Activated T-cell treated with anti-CD3 and anti-CD28 coated beads, Interleukin-2, amount 50 U/mL, for 4 hours (primary cell): ENCODE measurements at places on chromosomes 16 and 17. TPM values are rescaled to one million over a fixed set of nuclear protein-coding genes. Genes with fewer than 3 reads are reported as not detected.

- DNase-seq, result no peak
Measured at GRCh38 chr17:21212826-21213637, 929 bp downstream of the TMEM11 start.

- no peak for DNase-seq
Measured at GRCh38 chr17:40958086-40958953, 8.4 kb downstream of the KRT39 start.

DNA sequence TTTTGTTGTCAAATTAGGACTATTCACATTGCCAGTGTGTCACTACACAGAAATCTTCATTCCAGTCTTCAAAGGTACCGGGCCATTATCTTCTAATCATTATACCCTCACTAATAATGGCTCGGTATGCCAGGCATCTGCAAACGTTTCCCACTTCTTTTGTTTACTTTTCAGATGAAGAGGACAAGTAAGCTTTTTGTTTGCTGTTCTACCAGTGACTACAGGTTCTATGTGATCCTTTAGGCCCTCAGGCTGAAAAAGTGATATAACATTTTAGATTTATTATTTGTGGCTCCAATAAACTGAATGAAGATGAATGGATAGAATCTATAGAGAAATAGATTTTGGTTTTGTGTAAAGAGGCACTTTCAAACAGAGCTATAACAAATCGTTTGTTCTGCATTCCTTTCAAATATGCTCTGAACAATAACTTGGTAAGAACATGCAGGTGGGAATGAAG, 403 bp upstream of the KRTAP3-1 start:
- no peak for DNase-seq

DNA sequence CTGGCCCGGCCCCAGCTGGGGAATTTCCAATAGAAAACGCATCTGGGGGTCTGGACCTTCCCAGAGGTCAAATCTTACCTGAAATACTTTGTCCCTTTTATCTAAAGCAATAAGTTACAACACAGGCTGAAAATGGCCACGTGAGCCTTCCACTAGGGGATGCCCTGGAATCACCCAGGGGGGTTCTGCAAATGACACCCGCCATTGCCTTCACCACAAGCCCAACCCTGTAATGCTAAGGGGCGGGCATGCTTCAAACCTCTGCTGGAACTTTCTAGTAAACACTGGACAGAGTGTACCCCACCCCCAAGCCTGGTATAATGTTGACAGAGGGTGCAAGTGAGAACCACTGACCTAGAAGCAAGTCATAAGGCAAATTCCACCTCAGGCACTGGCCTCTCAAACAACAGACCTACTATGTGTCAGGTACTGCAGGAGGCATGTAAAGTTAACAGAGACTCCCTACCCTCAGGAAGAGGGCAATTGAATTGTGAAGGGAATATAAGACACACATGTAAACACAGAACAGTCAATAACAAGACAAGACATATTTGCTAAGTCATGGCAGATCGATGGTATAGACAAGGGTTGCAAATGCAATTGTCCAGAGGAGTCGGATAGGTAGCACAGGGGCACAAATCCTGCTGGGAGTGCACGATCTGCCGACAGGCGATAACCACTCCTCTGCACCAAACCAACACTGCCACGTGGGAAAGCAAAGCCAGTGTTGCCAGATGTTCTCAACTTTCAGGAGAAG, 59.0 kb downstream of the ARHGAP17 start:
- no peak for DNase-seq

DNA sequence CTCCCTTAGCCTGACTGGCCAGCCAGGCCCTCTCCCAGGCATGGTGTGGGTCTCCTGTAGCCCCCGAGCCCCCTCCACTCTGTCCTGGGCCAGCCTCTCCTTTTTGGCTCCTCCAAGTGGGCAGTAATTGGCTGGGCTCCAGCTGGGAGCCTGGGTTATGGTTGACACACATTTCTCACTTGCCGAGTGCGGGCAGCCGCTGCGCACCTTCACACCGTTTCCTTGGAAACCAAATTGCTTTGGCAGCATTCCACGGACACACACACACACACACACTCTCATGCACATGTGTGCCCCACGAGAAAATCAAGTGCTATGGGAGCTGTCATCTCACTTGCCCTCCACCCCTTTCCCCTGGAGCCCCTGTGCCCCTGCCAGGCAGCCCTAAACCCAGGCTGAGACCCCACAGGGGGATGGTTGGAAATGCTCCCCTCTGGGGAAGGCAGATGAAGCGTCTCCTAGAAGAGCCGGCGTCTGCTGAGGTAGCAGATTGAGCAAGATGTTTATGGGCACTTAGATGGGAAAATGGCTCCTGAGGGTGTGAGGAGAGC, 402.7 kb upstream of the TNRC6C start:
- DNase-seq, result no peak

- no peak for DNase-seq
Measured at GRCh38 chr17:44898768-44899073, 524 bp downstream of the EFTUD2 start.

DNA sequence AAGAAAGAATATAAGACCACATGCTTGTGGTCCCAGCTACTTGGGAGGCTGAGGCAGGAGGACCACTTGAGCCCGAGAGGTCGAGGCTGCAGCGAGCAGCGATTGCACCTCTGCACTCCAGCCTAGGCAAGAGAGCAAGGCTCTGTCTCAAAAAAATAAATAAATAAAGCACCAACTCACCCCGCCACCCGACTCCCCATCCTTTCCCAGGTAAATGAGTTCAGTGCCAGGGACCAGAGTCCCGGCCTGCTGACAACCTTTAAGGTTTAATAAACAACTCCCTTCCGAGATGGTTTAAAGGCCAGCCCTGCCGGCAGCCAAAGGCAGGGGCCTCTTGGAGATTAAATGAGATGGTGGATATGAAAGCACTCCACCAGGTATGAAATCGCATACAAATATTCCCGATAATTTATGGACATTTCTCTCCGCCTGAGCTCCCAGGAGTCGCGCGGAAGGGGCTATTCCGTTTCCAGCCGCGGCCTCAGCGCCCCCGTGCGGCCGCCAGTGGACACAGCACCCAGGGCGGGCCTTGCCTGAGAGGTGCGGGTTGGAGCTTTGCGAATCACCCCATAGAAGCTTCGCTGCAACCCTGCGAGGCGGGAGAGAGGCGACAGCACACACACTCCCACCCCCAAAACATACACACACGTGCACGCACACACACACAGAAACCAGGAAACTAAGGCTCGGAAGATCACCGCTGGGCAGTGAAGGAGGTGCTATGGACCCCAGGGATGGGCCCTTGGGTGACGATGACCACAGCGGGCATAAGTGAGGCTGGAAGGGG, 4.0 kb upstream of the RPL38 start:
- peak; percentile 58 for DNase-seq

GRCh38 chr16:2040787-2041522, 6.7 kb downstream of the NTHL1 start:
- DNase-seq, result no peak

- no peak for DNase-seq
Measured at GRCh38 chr17:4497101-4497824, 1.4 kb upstream of the SPNS2 start.

GRCh38 chr16:10566613-10567012, 13.8 kb downstream of the EMP2 start:
- no peak for DNase-seq

DNA sequence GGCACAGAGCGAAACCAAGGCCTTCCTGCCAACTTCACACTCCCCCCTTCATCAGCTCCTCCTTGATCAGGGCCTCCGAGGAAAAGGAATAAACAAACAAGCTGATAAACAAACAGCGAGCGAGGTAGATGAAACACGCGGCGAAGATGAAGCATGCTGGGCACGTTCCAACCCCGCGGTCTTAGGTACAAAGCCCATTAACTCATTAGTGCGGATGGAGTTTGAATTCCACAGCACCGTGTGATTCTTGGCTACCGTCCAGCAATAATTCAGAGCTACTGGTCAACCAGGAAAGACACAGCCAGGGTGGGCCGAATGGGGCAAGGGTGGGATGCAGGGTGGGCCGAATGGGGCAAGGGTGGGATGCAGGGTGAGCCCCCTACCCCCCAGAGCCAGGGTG, 67.3 kb downstream of the RBFOX3 start:
- DNase-seq, result no peak

DNA sequence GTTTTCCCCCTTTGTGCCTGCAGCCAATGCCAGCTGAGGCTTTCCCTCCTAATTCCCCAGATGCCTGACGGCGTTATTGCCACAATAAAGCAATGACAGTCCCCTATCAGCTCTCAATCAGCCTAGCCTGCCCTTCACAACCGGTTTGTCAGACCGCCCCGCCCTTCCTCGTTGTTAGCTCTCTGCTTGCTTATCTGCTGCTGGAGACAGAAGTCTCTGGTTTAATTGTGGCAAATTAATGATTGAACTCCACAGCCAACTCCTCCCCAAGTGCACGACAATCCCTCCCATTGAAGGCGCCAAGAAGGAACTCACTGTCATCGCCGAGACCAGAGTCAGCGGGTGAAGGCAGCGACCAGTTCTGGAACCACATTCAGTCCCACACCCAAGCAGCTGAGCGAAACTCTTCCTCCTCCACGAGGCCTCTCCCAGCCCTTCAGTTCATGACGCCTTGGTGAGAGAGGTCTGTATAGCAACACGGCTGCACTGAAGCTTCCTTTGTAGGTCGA, 474.4 kb downstream of the SLC39A11 start:
- DNase-seq, result no peak

DNA sequence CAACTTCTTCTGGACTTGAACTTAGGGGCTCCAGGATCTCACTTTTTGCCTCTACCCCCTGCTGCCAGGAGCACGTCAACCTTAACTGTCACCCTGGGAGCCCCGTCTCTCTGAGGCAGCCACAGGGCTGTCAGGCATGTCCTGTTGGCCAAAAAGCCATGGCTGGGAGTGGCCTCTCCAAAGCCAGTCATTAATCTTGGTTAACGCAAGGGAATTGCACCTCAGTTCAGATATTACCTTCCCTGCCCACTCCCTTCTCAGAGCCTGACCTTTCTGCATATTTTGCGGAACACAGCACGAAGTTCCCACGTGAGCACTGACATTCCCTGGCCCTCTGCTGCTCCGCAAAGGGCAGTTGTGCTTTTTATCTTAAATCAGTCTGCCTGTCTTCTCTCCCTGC, 44.2 kb upstream of the CIBAR2 start:
- DNase-seq, result no peak

DNA sequence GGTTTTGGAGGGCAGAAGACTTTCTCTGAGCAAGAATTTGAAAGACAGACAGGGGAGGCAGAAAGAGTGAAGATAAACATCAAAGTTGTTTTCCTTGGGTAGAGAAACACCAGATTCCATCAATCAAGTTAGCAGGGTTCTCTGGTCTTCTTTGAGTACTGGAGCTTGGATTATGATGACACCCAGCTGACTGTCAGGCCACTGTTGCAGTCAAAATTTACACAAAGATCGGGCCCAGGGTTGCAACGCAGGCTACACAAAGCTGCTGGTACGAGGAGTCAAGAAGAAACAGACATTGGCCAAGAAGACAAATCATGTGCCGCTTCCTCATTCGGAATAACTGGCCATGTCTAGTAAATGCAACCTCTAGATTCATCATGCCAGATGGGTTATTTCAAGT, 396.2 kb upstream of the XYLT1 start:
- no peak for DNase-seq

GRCh38 chr16:78045865-78046581, 23.7 kb downstream of the CLEC3A start:
- no peak for DNase-seq

- no peak for DNase-seq
Measured at GRCh38 chr16:17784073-17784472, 313.3 kb upstream of the XYLT1 start.

GRCh38 chr16:3542601-3543373, 34.4 kb downstream of the NLRC3 start:
- no peak for DNase-seq

GRCh38 chr16:83238949-83239691, 568.7 kb upstream of the HSBP1 start:
- DNase-seq, result no peak

DNA sequence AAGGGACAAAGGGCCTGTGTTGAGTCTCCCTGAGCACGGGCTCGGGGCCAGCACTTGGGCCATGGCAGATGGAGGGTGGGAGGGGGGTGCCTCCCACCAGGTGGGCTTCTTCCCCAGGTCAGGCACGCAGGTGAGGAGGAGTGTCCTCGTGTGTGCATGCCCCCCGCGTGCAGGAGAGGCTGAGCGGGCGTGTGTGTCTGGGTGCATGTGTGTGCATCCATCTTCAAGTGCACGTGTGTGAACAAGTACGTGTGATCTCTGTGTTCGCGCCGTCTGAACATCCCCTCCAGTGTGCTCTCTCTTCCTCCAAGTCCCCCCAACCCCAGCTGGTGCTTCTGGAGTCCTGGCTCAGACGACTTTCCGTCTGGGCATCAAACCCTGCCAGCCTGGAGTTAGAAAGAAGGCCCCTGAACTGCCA, 2.7 kb upstream of the ZG16B start:
- no peak for DNase-seq

DNA sequence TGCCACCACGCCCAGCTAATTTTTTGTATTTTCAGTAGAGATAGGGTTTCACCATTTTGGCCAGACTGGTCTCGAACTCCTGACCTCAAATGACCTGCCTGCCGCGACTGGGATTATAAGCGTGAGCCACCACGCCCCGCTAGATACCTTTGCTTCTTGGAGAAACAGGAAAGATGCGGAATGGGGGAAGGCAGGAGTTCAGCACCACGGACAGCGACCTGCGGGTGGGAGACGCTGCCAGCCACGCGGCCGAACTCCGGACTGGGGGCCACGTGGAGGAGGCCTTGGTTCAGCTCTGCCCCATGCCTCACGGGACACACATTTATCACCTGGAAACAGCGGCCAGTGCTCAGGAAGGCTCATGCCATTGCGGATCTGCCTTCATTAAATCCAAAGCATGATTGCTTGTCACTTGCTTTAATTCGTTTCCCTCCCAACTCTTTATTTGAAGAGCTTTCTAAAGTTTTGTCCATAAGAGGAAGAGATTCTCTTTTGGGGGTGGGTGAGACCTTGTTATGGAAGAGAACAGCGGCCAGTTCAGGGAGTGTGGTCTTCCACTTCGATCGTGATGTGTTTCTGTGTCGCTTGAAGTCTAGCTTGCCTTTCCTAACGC, 219.9 kb downstream of the ENGASE start:
- peak; percentile 15 for DNase-seq

ZFP3 gene
- 1.7 TPM for total RNA-seq

SMIM5 gene
- not detected for total RNA-seq

ATF7IP2 gene
- 11.3 TPM for total RNA-seq

KRT13 gene
- not detected for total RNA-seq

MYH1 gene
- not detected for total RNA-seq

BANP gene
- 25.2 TPM for total RNA-seq

RHBDL1 gene
- total RNA-seq, result 0.52 TPM

KLHL10 gene
- not detected for total RNA-seq

FOXN1 gene
- total RNA-seq, result not detected
